Stimulated activated CD8-positive, alpha-beta memory T cell treated with anti-CD3 and anti-CD28 coated beads, Interleukin-7, amount 100 ng/mL, for 24 hours (primary cell): ENCODE measurements at places on chromosomes 2 and 18.
A peak's percentile ranks its signal among the peaks of the same experiment; 100 is the strongest.

- no peak for DNase-seq
Observed at GRCh38 chr2:160380611-160381010, 113.0 kb downstream of the RBMS1 start.

DNA sequence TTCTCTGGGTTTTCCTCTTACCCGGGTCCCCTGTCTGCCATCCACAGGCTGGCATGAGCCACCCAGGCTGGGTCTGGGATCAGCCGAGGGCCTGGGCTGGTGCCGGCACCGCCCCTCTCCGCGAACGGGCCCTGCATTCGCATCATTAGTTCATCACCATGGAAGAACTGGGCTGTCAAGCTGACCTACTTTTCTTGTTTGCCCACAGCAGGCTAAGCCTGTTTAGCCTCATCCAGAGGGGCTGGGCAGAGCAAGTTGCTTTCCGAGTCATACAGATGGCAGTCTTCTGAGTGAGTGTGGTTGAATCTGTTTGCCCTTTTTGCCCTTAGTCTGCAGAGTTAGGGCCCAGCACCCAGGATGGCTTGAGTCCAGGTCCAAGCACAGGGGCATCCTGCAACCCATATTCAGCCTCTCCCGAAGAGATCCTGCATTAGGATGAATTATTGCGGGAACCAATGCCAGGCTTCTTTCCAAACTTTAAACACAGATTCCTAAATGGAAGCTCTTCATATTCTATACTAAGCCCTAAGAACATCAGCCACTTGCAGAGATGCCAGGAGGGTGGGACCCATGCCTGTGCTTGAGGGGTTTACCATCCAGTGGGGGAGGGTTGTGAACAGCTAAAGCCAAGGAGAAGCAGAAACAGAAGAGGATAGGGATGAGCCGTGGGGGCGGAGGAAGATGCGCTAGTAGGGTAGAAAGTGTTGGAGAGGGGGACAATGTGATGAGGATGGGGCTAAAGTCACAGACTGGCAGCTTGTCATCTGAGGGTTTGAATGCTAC, 68.0 kb downstream of the NPAS2 start:
- DNase-seq: no peak

DNA sequence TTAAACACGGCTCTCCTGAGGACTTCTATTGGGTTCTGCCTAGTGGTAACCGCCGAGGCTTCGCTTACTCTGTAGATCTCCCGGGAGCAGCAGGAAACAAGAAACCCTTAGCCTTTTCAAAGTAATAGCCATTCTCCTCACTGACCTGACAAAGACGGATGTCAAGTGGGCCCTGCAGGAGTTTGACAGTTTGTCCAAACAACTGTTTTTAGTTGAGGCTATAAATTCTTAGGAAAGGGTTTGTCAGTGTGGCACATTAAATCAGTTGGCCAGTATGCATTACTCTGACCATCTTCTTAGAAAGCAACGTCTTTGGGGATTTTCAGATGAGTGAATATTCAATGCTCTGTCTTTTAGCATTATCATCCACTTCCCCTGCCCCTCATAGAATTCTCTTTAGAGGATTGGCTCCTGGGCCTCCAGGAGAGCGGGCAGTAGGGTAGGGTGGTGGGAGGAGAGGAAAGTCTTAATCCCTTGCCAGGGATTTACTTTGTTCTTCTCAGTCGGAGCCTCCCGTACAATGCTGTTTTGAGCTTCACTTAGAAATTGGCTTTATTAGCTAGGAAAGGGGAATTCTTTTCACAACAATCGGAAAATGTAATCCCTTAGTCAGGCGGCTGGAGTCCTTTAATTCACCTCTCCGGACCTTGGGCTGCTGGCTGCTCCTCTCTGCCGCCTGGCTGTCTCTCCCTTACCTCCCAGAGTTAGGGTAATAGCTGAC, 13.3 kb upstream of the C18orf32 start:
- DNase-seq: no peak

- no peak for DNase-seq
Observed at GRCh38 chr2:42954227-42954962, 162.0 kb upstream of the HAAO start.

- no peak for DNase-seq
Observed at GRCh38 chr2:36530983-36531354, 67.0 kb downstream of the FEZ2 start.

GRCh38 chr2:44981714-44982108, 27.5 kb downstream of the SIX2 start:
- peak; percentile 49 for DNase-seq

- no peak for DNase-seq
Observed at GRCh38 chr2:20190170-20190569, 34.8 kb downstream of the SDC1 start.

GRCh38 chr2:238100049-238100820, at the start of gene ESPNL:
TSS of gene ESPNL (plus strand) at chr2:238100340. CDS start at chr2:238100420, 80 bp downstream.
- DNase-seq: no peak

DNA sequence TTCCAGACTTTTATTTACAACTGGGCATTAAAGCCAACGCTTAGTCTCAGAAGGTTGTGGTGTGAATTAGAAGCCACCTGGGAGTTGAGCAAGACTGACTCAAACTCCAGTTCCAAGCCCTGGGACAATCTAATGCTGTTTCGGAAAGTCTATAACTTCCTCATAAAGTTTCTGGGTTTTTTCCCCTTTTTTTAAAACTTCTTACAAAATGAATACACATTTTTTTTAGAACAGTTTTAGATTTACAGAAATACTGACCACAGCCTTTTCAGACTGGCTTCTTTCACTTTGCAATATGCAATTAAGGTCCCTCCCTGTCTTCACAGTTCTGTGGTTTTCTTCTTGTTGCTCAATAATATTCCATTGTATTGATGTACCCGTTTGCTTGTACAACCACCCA, 115.9 kb upstream of the TWIST2 start:
- no peak for DNase-seq

DNA sequence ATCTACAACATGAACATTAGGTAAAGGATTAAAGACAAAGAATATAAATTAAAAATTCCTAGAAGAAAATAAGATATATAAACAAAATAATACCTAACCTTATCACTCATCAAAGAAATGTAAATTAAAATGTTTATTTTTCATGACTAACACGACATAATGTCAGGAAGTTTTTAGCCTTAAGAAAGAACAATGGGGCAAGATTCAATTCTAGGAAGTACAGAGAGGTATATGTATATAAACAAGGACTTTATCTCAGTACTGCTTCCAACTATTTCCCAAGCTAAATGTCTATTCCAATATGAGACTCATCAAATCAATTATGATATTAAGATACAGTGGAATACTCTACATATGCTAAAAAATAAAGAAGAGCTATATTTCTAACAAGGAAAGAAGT, 44.1 kb downstream of the TTC21B start:
- DNase-seq: no peak

- DNase-seq: no peak
Observed at GRCh38 chr2:235411905-235412485, 81.8 kb upstream of the AGAP1 start.

DNA sequence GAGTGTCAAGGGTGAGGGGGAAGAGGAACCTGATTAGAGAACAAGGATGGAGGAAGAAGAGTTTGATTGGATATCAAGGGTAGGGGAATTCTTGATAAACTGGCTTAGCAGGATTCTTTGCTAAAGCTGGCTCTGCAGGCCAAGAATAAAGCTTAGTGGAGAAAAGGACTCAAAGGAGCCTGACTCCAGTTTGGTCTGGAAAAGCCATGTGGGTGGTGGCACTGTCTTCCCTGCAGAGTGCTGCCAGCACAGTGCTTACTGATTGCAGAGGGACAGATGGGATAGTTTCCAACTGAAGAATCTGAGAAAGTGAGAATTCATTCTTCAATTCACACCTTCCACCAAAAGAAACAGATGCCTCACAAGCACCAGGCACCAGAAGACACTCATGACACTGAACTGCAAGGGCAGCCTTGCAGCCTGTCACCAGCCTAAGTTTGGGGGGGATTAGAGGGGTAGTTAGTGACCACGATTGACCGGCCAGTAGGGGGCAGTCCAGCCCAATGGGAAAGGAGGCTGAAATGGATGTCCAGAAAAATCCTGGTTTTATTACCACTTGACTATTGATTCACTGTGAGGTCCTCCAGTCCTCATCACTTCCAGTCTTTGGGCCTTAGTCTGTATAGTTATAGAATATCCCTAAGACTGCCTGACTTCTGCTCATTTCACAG, 334.5 kb downstream of the SMAD2 start:
- DNase-seq: no peak

- DNase-seq: no peak
Observed at GRCh38 chr2:232984451-232985207, 28.4 kb downstream of the NGEF start.

GRCh38 chr18:59324623-59324971, 6.1 kb upstream of the CPLX4 start:
- no peak for DNase-seq

GRCh38 chr18:50558157-50558556, 1.7 kb upstream of the MAPK4 start:
- no peak for DNase-seq

GRCh38 chr2:227804975-227805374, 8.7 kb upstream of the CCL20 start:
- no peak for DNase-seq

DNA sequence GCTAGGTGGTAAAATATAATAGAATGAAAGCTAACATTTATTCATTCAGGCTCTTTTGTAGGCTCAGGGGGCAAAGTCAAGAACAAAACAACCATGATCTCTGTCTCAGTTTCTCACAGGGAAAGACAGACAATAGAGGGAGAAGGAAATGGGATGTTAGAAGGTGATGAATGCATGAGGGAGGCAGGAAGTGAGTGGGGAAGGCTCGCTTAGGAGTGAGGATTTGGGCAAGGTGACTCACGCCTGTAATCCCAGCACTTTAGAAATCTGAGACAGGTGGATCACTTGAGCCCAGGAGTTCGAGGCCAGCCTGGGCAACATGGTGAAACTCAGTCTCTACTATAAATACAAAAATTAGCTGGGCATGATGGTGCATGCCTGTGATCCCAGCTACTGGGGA, 88.4 kb downstream of the CTIF start:
- no peak for DNase-seq

DNA sequence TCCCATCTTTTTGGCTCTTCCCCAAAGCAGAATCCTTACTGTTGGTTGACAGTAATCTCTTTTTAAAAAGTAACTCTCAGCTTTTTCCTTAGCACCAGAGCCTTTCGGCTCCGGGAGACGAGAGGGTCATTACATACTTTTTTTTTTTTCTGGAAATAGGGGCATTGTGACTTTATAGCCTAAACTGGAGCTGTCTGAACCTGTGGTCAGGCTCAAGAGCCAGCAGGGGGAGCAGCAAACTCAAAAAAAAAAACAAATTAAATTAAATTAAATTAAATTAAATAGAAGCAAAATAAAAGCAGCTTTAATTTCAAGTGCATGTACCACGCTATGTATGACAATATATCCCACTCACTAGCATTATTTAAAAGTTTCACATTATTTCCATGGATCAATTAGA, 156.6 kb downstream of the DTNA start:
- no peak for DNase-seq

GRCh38 chr2:22673529-22673928, 711.5 kb upstream of the KLHL29 start:
- DNase-seq: no peak

GRCh38 chr18:76874642-76875389, 52.5 kb downstream of the ZNF236 start:
- no peak for DNase-seq

DNA sequence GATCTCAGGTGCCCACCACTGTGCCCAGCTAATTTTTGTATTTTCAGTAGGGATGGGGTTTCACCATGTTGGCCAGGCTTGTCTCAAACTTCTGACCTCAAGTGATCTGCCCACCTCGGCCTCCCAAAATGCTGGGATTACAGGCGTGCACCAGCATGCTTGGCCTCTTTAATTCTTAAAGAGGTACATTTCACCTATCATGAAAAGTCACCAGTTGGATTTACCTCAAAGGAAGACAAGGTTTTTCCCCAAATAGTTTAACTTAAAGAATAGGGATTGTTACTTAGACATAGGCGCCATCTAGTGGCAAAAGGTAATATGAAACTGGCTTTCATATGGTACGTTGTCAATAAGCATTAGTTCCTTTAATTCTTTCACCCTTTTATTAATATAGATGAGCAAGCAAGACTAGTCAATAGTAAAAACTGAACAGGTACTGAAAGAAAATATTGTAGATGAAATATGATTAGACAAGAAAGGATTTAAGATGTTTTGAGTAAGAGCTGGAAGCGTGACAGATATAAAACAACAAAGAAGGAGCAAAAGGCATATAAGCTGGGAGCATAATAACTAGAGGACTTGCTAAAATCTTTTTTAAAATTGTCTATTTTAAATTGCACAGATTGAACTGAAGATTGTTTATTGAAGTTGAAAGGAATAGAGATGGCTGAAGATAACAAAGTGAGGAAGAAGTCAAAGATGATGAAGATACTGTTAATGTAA, 35.0 kb upstream of the PSMD14 start:
- DNase-seq: no peak

GRCh38 chr2:100321866-100322820, at the start of gene LONRF2:
TSS of gene LONRF2 (minus strand) at chr2:100322501. CDS start at chr2:100322093, 408 bp downstream.
- DNase-seq: no peak
